ENCODE measurements at places on chromosomes 3 and 15.
A peak's percentile ranks its signal among the peaks of the same experiment; 100 is the strongest.

GRCh38 chr3:148723631-148724030 is 25.9 kb downstream of the AGTR1 start:
- DNase-seq: no peak

DNA sequence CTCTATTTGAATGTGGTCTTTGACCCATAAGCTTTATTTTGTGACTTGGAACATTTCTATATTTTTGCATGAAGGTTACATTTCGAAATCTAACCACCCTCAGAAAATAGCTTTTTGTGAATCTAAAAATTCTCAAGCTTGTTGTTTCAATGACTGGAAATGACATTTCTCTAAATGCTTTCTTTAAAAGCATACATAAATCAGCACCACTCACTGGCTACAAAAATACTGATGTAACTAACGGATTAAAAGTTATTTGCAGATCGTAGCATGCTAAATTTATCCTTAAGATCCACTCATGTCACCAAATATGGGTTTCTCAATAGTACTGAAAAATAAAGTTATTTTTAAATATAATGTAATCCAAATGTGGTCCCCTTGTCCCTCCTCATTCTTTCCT is 55.2 kb upstream of the ACAN start:
- DNase-seq: no peak

DNA sequence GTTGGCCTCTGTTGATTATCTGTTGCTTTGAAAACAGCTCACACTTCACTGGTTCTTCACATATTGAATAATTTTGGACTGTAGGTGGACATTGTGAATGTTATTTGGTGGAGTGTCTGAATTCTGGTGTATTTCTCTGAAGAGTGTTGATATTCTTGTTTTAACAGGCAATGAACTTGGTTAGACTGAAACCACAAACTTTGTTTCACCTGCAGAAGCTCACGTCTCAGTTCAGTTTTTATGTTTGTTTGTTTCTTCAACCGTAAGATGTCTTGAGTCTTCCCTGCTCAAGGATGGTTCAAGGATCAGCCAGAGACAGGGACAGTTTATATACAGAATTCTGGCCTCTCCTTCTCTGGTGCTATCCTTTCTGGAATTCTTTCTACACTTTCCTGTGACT is 43.6 kb downstream of the C3orf20 start:
- DNase-seq: no peak

GRCh38 chr3:4517093-4517492 is 23.9 kb downstream of the ITPR1 start:
- no peak for DNase-seq

GRCh38 chr15:94844538-94845389 is 613.4 kb downstream of the MCTP2 start:
- DNase-seq: peak; percentile 62

DNA sequence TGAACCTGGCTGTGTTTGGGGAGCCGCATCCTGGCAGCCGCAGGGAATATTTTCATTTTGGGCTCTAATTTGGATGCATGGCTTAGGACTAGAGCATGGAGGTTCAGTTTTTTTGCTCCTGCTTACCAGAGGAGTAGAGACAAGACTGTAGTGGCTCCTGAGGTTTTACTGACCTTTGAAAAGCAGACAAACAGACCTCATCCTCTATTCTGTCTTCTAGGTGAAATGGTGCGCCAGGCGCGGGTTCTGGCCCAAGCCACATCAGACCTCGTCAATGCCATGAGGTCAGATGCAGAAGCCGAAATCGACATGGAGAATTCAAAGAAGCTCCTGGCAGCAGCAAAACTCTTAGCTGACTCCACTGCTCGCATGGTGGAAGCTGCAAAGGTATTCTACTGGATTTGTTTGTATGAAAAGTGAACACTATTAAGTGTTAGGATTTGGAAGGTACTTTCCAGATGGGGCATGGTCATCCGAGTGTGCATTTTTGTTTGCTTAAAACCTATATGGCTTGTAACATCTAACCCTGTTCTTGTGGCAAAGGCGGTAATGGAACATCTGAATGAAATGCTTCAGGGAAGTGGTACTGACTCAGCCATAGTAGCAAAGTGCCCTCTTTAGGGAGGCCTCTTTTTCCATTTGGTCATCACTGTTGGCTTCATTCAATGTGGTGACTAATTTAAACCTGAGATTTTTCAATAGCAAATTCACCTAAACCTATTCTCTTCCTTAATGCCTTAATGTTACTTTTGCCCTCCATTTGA is 330.7 kb upstream of the TPM1 start:
- no peak for DNase-seq

DNA sequence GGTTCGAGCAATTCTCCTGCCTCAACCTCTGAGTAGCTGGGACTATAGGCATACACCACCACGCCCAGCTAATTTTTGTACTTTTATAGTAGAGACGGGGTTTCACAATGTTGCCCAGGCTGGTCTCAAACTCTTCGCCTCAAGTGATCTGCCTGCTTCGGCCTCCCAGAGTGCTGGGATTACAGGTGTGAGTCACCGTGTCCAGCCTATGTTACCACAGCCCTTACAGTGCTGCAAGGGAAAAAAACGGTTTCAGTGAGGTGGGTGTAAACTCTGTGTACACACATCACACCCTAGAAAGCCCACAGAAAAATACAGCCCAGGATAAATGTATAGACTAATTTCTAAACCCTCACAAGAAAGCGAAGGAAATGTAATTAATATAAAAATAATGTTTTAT is 103.5 kb upstream of the AKAP13 start:
- DNase-seq: no peak

GRCh38 chr15:87416591-87417257 is 839.8 kb downstream of the NTRK3 start:
- DNase-seq: no peak

Measured in aorta (tissue), 5 donors.